Smooth muscle cell of trachea (primary cell): ENCODE measurements at places on chromosomes 11 and 22. TPM values are rescaled to one million over a fixed set of nuclear protein-coding genes. Genes with fewer than 3 reads are reported as not detected.

Gene ARSA
- total RNA-seq: 17.7 and 51.1 TPM in 2 replicates

Gene KCNJ5
- 0.17 and 0.29 TPM in 2 replicates for total RNA-seq

Gene ZNF195
- total RNA-seq: 18.7 and 20.8 TPM in 2 replicates

Gene TTLL12
- total RNA-seq: 19.5 and 36.7 TPM in 2 replicates

Gene OR10D3
- not detected in 2 replicates for total RNA-seq

Gene TP53AIP1
- total RNA-seq: 0.15 TPM in 1 of 2 replicates, not detected in the other

Gene ASCL2
- not detected in 2 replicates for total RNA-seq

Gene BSCL2
- 49.5 and 76.3 TPM in 2 replicates for total RNA-seq

Gene NAALAD2
- 2.0 and 2.5 TPM in 2 replicates for total RNA-seq

Gene CARNS1
- total RNA-seq: 0.15 and 0.66 TPM in 2 replicates

Gene HEPN1
- total RNA-seq: not detected in 2 replicates

Gene SLC35F2
- 8.1 and 11.2 TPM in 2 replicates for total RNA-seq

Gene PTPN5
- not detected in 2 replicates for total RNA-seq

Gene FOSL1
- 19.9 and 24.3 TPM in 2 replicates for total RNA-seq

Gene OR51B5
- 0.29 TPM in 1 of 2 replicates, not detected in the other for total RNA-seq

Gene C11orf42
- not detected in 2 replicates for total RNA-seq

Gene FAM181B
- total RNA-seq: under 0.01 TPM in 1 of 2 replicates, not detected in the other

Gene FADD
- total RNA-seq: 43.6 and 48.8 TPM in 2 replicates

Gene SYT9
- total RNA-seq: not detected in 2 replicates

Gene TBX1
- 0.17 and 0.44 TPM in 2 replicates for total RNA-seq

Gene PAMR1
- 141 and 670 TPM in 2 replicates for total RNA-seq

Gene INS
- total RNA-seq: not detected in 2 replicates
